ENCODE measurements at places on chromosomes 4 and X. TPM values are rescaled to one million over a fixed set of nuclear protein-coding genes. Genes with fewer than 3 reads are reported as not detected.
A peak's percentile ranks its signal among the peaks of the same experiment; 100 is the strongest.

GRCh38 chr4:2304321-2304876 is 42.5 kb upstream of the MXD4 start:
- H3K4me3 ChIP-seq, result no peak overlapping the region
- H3K27ac ChIP-seq, result no peak overlapping the region
- no peak for DNase-seq
- H3K36me3 ChIP-seq, result no peaks in the 10 kb centered on the region
- peaks cover 17% of the 10 kb centered on the region for H3K27me3 ChIP-seq

- H3K4me3 ChIP-seq, result no peak overlapping the region
- H3K27ac ChIP-seq, result no peak overlapping the region
- no peak for DNase-seq
- no peaks in the 10 kb centered on the region for H3K27me3 ChIP-seq
- no peaks in the 10 kb centered on the region for H3K4me1 ChIP-seq
Measured at GRCh38 chrX:26649534-26649933, 433.6 kb downstream of the MAGEB5 start.

The ADGRG2 gene
- 0.09 TPM for total RNA-seq

The AADAT gene
- 13.8 TPM for total RNA-seq

The MAGED4 gene
- total RNA-seq, result 5.7 TPM

DNA sequence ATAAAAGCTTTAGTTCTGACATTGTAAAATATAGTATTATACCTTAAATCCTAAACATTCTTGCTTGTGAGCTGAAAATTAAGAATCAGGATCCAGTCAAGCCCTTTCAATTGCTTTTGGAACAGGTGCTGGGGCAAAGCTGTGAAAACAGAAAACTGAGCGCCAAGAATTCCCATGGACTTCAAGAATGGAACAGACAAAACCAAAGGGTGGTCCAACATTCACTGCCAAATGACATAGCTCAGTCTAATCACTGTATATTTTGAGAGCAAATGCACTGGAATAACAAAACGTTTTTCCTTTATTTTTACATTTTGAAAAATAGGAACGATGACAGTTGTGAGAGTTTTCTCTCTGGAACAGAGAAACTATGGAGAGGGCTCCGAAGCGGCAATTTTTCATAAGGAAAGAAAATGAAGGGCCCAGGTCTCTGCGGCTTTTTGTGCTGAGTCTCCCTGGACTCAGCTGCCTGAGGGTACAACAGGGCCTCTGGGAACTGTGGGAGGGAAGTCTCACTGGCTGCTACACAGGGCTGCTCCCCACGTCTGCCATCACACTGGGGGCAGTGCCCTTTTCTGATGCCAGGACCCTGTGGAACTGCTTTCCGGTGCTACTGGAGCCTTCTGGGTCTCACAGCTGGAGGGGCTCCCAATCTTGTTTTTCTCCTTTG is 56.0 kb upstream of the BMPR1B start:
- no peak for DNase-seq
- no peak overlapping the region for H3K27ac ChIP-seq
- H3K4me1 ChIP-seq, result no peaks in the 10 kb centered on the region
- H3K36me3 ChIP-seq, result no peaks in the 10 kb centered on the region
- no peaks in the 10 kb centered on the region for H3K27me3 ChIP-seq
- no peak overlapping the region for H3K4me3 ChIP-seq

GRCh38 chr4:52641854-52642563 is 17.1 kb downstream of the USP46 start:
- no peaks in the 10 kb centered on the region for H3K36me3 ChIP-seq
- H3K4me1 ChIP-seq, result no peaks in the 10 kb centered on the region
- H3K27ac ChIP-seq, result no peak overlapping the region
- DNase-seq, result no peak

DNA sequence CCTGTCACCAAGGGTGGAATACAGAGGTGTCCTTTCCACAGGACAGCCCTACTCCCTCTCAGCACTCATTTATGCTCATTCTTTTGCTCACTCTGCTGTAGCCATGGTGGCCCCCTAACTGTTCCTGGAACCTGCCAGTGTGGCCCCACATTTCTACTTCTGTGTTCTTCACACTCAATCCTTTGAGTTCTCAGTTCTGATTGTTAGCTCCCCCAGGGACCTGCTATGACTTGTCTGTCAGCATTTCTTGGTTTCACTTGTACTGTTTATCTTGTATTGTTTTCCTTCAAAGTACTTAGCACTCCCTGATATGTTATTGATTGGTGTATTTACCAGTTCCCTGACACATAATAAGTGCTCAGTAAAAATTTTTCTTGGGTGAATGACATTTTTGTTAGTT is 14.9 kb downstream of the VBP1 start:
- H3K36me3 ChIP-seq, result peaks cover 14% of the 10 kb centered on the region
- no peak overlapping the region for H3K27ac ChIP-seq
- peaks cover 9% of the 10 kb centered on the region for H3K4me1 ChIP-seq
- no peaks in the 10 kb centered on the region for H3K27me3 ChIP-seq
- no peak for DNase-seq

GRCh38 chr4:73817341-73817740 is 19.1 kb upstream of the CXCL6 start:
- peaks cover 63% of the 10 kb centered on the region for H3K4me1 ChIP-seq
- peak overlapping the region; percentile 5 for H3K4me3 ChIP-seq
- H3K27ac ChIP-seq, result peak overlapping the region; percentile 95
- H3K27me3 ChIP-seq, result no peaks in the 10 kb centered on the region
- H3K36me3 ChIP-seq, result peaks cover 14% of the 10 kb centered on the region

DNA sequence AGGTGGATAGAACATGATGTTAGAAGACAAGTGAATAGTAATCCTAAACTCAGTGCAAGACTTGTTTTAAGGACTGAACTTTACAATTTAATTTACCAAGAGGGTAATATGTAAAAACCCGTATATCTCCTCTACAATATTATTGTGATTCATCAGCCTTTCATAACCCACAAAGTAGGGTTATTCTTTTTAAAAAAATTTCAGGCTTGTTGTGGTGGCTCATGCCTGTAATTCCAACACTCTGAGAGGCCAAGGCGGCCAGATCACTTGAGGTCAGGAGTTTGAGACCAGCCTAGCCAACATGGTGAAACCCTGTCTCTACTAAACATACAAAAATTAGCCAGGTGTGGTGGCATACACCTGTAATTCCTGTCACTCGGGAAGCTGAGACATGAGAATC is 7.2 kb downstream of the IBSP start:
- H3K4me1 ChIP-seq, result no peaks in the 10 kb centered on the region
- H3K4me3 ChIP-seq, result no peak overlapping the region
- H3K36me3 ChIP-seq, result no peaks in the 10 kb centered on the region
- no peak for DNase-seq
- H3K27me3 ChIP-seq, result peaks cover 10% of the 10 kb centered on the region

The POLA1 gene
- 21.3 TPM for total RNA-seq

GRCh38 chr4:101885574-101885973 is 95.0 kb downstream of the BANK1 start:
- DNase-seq, result no peak
- no peak overlapping the region for H3K27ac ChIP-seq
- no peaks in the 10 kb centered on the region for H3K27me3 ChIP-seq

The MTNR1A gene
- 1.6 TPM for total RNA-seq

DNA sequence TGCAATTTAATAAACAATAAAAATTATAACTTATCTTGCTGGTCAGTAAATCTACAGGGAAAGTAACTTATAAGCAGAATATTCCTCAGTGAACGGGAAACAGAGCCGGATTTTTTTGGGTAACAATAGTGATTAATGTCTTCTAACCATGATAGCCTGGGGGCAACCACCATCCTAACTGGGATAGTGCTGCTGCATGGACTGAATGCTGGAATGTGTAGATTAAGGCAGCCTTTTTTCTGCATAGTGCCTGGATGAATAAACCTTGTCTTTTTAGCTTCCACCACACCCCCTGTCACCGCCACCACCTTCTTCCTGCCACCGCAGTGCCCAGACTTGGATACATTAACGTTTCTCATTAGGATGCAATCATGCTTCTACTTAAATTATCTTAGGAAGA is 83.6 kb upstream of the LNX1 start:
- H3K4me1 ChIP-seq, result no peaks in the 10 kb centered on the region
- DNase-seq, result no peak
- H3K36me3 ChIP-seq, result no peaks in the 10 kb centered on the region
- H3K27me3 ChIP-seq, result peaks cover under 1% of the 10 kb centered on the region
- no peak overlapping the region for H3K27ac ChIP-seq
- H3K4me3 ChIP-seq, result no peak overlapping the region

The TMEM35A gene
- not detected for total RNA-seq
